ENCODE measurements at places on chromosomes 5 and 9. TPM values are rescaled to one million over a fixed set of nuclear protein-coding genes. Genes with fewer than 3 reads are reported as not detected.

Gene BSPRY
- total RNA-seq = 0.13 TPM

Gene GFM2
- total RNA-seq = 22.5 TPM

Gene TLX3
- total RNA-seq = not detected

Gene RASGEF1C
- total RNA-seq = 0.49 TPM

Gene CHMP5
- total RNA-seq = 74.5 TPM

Gene PCDHA11
- 0.08 TPM for total RNA-seq

- no peak for DNase-seq
Observed at GRCh38 chr9:131874447-131874846, 134.6 kb upstream of the RAPGEF1 start.

DNA sequence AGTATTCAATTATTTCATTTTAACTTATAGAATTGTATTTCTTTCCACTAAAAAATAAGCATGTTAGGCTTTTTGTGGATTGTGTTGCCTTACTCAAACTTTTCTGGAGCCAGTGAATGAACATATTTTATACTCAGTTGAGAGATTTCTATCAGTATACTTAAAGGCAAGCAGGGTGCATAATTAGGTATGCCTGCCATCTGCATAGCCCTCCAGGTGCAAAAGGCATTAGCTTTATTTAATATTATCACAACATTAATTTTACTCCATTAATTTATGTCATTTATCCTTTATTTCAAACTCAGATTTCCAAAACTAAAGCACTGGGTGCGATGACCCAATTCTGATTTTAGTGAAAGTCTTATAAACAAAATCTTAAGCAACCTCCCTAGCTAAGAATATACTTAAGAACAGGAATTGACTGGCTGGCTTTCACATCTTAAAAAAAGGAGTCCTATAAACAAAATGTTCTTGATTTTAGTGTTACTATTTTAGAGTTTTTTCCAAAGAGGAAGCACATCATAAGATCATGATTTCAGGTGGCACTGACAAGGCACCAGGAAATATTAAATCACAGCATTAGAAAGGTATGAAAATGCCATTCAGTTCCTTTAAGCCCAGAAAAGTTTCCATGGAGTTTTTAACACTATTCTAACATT lies 178.4 kb downstream of the MPDZ start:
- no peak for DNase-seq

DNA sequence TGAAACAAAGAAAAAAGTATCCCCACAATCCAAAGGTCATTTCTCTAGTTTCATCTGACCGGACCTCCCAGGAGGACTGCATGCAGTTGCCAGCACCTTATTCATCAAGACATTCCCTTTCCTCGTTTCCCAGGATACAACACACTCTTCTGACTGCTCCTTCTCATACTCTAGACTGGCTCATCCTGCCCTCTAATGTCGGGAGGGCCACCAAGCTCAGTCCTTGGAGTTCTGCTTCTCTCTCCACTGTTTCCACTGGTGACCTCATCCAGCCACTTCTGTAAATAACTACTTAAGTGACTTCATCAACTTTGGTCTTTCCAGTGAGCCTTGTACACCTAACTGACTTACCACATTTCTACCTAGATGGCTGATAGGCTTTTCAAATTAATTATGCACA lies 179.1 kb downstream of the EPB41L4A start:
- DNase-seq = no peak

DNA sequence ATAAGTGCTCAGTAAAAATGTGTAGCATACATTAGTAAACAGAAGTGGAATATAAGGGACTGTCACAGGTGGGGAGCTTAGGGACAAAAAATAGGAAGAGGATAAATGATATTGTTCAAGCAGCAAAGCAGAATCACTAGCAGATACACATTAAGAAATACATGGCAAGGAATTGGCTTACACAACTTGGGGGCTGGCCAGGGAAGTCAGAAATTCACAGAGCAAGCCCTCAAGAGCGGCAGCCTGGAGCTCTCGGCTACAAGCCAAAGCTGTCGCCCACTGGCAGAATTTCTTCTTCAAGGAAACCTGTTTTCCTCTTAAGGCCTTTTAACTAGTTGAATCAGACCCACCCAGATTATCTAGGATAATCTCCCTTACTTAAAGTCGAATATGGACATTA lies 73.0 kb upstream of the SMIM23 start:
- DNase-seq = no peak

DNA sequence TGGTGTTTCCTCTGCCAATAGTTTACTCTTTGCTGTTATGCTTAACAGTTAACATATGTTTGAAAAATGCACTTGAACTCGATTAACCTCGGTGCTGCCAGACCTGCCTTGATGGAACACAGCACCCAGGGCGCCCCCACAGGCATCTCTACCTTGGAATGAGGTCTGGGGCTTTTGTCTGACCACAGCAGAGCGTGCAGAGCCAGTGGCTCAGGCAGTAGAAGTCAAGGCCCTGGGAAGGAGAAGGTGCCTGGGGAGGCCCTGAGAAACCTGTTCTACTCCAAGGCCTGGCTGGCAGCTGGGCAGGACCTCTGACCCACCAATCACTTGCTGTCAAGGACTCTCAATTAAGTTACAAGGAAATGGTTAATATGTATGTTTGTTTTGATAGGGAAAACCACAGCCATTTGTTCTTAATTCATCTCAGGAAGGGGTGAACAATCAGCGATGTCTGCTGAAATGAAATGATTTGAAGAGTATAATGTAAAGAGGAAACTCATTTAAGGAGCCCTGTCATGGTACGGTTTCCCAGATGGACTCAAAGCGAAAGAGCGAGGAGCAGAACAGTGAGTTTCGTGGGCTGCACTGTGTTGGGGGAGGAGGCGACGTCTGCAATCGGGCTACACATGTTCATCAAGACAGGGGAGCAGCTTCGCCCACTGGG lies 21.9 kb downstream of the MACROH2A1 start:
- no peak for DNase-seq

DNA sequence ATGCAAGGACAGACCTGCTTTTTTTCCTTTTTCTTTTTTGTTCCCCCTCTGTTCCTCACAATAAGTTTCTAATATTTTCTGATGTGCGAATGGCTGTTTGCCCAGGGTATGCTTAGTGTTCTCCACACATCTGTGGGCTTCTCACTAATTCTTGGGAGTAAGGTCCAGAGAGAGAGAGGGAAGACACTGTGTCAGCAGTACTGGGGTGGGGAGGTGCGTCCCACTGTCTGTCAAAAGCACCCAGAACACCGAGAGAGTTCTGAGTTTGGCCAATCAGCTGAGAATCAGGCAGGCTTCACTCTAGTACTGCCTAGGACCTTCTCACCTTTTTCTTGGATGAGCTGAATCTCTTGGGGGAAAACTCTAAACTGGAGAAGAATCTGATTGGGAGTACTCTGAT lies 61.8 kb downstream of the ELL2 start:
- DNase-seq = no peak

- DNase-seq = peak; percentile 48
Observed at GRCh38 chr5:33997331-33997983, 10.4 kb downstream of the AMACR start.

- no peak for DNase-seq
Observed at GRCh38 chr5:116509483-116510244, 65.0 kb downstream of the SEMA6A start.

- no peak for DNase-seq
Observed at GRCh38 chr5:7453947-7454346, 58.0 kb downstream of the ADCY2 start.

DNA sequence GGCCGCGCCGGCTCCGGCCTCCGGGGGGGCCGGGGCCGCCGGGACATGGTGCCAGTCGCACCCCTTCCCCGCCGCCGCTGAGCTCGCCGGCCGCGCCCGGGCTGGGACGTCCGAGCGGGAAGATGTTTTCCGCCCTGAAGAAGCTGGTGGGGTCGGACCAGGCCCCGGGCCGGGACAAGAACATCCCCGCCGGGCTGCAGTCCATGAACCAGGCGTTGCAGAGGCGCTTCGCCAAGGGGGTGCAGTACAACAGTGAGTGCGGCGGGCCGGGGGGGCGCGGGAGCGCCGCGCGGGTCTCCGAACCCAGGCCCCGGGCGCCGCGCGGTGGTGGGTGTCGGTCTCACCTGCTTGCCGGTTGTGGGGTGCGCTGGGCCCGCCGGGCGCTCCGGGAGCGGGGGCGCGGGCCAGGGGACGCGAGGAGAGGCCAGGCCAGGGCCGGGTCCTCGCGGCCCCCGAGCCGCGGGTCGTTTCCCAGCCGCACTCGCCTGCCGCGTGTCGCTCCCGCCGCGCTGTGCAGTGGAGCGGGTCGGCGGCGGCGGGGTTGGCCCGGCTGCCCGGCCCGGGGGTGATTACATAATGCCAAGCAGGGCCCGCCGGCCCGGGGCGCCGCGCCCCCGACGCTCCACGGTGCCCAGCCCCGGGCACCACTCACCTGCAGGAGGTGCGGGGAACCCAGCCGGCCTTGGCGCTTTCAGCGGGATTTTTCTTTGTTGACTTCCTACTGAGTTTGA lies 492 bp downstream of the RABL6 start:
- DNase-seq = no peak

- no peak for DNase-seq
Observed at GRCh38 chr9:108002371-108002956, 512.9 kb upstream of the KLF4 start.

GRCh38 chr5:85017261-85017660 lies 632.6 kb upstream of the EDIL3 start:
- no peak for DNase-seq

GRCh38 chr5:123785162-123786071 lies 273.4 kb downstream of the CSNK1G3 start:
- no peak for DNase-seq

- no peak for DNase-seq
Observed at GRCh38 chr5:148846930-148847329, 20.5 kb downstream of the ADRB2 start.

GRCh38 chr9:134683714-134684374 lies 42.2 kb downstream of the COL5A1 start:
- DNase-seq = no peak

GRCh38 chr5:133311176-133311575 lies 259.4 kb downstream of the HSPA4 start:
- DNase-seq = no peak

GRCh38 chr5:127805448-127805847 lies 102.3 kb downstream of the CCDC192 start:
- no peak for DNase-seq

- DNase-seq = no peak
Observed at GRCh38 chr5:169860585-169860984, 119.7 kb downstream of the INSYN2B start.

GRCh38 chr9:137639303-137640051 lies 20.7 kb downstream of the EHMT1 start:
- DNase-seq = no peak

GRCh38 chr9:93624977-93625376 lies 48.6 kb downstream of the PHF2 start:
- no peak for DNase-seq

DNA sequence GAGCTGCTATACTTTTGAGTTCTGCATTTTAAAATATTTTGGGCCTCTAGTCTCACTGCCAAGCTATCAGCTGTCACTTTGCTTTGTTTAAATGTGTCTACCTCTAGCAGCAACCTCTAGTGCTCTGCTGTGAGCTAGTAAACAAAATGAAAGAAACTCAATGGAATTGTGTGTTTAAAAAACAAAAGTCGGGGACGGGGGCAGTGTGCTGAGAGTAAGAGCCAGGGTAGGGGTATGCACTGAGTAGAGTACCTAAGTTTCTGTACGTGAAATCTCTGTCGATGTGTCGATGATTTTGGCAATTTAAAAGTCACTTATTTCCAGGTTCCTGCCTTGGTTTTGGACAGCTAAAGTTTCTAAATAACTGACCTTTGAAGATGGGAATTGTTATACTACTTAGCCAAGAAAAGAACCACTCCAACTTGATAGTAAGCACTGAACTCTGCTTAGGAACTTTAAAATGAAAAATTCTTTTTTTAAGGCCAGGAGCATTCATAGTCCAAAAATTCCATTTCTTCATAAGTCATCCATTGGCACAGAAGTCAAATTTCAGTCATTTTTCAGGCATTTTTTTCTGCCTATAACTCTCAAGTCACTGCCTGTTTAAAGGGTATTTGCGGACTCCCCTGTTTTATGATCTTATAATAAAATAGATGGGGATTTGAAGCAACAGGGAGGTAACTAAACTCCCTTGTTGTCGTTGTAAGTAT lies 111.5 kb downstream of the SAXO1 start:
- no peak for DNase-seq

GRCh38 chr5:177432143-177432838 lies 5.8 kb downstream of the GRK6 start:
- no peak for DNase-seq

DNA sequence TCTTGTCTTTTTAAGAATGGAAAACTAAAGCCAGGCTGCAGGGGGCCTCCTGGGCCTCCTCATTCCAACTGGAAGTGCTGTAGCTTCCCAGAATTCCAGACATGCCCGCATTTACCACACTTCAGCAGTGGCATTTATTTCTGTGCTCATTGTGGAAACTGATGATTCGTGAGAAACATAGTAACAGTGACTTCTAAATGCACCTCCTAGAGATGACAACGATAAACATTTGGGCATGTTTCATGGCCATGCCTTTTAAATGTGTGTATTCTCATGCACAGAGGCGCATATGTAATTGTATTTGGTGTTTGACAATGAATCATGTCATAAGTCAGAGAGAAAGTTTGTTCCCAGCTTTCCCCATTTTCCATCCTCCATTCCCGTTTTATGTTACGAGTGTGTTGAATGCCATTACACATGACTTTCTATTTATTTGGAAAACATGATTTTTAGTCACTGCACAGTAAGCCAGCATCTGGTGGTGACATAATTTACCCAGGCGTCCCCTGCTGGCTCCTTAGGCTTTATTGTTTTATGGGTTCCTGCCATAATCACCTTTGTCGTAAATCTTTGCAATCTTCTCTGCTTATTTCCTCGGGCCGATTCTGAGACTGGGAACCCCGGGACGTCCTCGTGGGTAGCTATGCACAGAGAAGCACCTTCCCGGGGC lies 68.8 kb upstream of the FCN2 start:
- no peak for DNase-seq

DNA sequence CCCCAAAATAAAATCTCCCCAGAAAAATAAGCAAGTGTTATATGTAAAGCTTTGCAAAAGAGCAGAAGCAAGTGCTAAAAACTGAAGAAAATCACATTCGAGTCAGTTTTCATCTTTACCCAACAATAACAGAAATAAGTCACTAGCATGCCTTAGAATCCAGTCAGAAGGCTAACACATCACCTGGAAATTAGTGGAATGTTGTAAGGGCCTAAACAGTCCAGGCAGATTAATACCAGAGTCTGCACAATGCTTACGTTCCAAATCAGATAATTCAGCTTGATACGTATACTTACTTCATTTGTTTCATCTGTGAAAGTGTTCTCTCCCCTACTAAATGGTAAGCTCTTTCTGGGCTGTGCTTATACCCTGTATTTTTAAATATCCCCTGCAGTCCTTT lies 42.7 kb downstream of the SUSD1 start:
- DNase-seq = no peak
